ENCODE measurements at places on chromosomes 2 and 18. TPM values are rescaled to one million over a fixed set of nuclear protein-coding genes. Genes with fewer than 3 reads are reported as not detected.

- no peak overlapping the region for H3K27ac ChIP-seq
- no peak for DNase-seq
- no peak overlapping the region for H3K4me3 ChIP-seq
- H3K4me1 ChIP-seq: no peaks in the 10 kb centered on the region
These were observed 236.0 kb downstream of the CLIP4 start for GRCh38 chr2:29351248-29351647.

DNA sequence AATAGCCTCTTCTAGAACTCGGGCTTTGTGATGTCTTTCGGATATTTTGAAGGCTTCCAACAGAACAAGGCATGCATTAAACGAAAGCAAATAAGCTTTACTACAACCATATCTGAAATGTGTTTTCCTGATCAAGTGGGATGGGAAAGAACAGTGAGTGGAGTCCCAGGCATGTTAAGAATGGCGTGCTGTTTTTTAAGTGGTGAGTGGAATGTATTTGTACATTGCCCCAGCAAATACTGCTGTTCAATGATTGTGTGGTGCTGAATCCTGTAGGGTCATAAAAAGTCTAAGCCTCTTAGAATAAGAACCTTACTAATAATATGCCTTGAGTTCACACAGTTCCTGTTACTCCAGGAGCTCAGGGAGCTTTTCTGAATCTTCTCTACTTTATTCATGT lies 52.5 kb downstream of the POMC start:
- H3K36me3 ChIP-seq: no peaks in the 10 kb centered on the region
- H3K27ac ChIP-seq: no peak overlapping the region
- peaks cover 2% of the 10 kb centered on the region for H3K27me3 ChIP-seq
- no peaks in the 10 kb centered on the region for H3K4me1 ChIP-seq
- DNase-seq: no peak

DNA sequence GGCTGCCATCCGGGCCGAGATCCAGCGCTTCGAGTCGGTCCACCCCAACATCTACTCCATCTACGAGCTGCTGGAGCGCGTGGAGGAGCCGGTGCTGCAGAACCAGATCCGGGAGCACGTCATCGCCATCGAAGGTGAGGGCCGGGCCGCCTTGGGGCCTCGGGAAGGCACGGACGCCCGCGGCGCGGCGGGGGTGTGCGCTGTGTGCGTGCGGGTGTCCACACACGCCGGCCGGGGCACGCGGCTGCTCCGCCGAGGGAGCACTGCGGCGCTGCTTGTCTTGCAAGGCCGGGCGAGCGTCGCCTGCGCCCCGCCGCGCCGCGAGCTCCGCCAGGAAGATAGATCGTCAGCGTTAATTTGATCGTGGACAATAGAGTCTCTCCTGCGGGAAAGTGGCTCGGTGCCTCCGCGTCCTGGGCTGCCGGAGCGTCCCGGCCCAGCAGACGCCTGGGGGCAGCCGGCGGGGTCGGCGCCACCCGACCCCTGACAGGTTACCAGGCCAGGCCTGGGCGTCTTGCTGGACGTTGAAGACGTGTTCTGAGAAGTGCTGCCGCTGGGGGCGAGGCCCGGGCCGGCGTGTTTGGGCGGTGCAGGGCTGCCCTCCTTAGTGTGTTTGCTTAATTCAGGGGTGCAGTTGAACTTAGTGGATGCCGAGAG lies 1.0 kb downstream of the AGAP1 start:
- H3K27me3 ChIP-seq: peaks cover 54% of the 10 kb centered on the region
- H3K4me1 ChIP-seq: peaks cover 2% of the 10 kb centered on the region
- DNase-seq: no peak
- no peak overlapping the region for H3K27ac ChIP-seq
- H3K4me3 ChIP-seq: peak overlapping the region; percentile 49

- no peaks in the 10 kb centered on the region for H3K4me1 ChIP-seq
- peaks cover 8% of the 10 kb centered on the region for H3K27me3 ChIP-seq
- H3K4me3 ChIP-seq: no peak overlapping the region
- no peaks in the 10 kb centered on the region for H3K36me3 ChIP-seq
- no peak overlapping the region for H3K27ac ChIP-seq
- no peak for DNase-seq
These were observed 21.9 kb upstream of the DNAJC10 start for GRCh38 chr2:182694189-182694588.

DNA sequence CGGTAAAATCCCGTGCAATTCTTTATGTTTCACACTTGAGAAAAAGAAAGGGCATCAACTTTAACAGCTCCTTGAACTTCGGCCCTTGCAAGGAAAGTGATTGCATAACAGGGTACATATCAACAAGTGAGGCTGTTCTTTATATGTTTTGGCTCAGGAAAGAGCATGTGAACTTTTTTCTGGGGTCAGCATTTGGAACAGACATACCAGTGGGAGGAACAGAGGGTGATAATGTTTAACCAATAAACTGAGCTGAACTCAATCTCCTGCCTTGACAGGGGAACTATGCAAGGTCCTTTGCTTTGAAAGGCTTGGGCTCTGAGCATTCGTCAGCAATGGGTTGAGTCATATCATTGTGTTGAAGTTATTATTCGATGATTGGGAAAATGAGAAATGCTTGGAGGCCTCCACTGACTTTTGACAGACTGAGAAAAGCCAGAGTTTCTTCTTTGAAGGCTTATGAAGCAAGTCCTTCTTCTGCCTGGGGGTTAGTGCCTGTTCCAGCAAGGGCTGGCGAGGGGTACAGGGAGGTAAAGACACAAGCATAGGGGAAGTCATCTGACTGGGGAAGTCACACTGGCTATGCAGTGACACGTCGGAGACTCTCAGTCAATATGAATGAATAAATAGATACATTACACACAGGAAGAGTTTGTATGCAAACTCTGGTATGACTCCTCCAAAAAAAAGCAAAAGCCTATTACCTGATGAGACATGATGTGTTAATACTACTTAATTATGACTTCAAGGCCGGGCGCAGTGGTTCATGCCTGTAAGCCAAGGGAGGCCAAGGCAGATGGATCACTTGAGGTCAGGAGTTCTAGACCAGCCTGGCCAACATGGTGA lies 57.2 kb downstream of the CYB5A start:
- no peaks in the 10 kb centered on the region for H3K4me1 ChIP-seq
- H3K4me3 ChIP-seq: no peak overlapping the region
- no peak for DNase-seq
- H3K27me3 ChIP-seq: peaks cover 4% of the 10 kb centered on the region

- peaks cover 3% of the 10 kb centered on the region for H3K27me3 ChIP-seq
- peak overlapping the region; percentile 88 for H3K4me3 ChIP-seq
- DNase-seq: no peak
- H3K4me1 ChIP-seq: peaks cover 14% of the 10 kb centered on the region
- H3K27ac ChIP-seq: peak overlapping the region; percentile 66
These were observed 862 bp upstream of the TMEM177 start for GRCh38 chr2:119678021-119678656.

DNA sequence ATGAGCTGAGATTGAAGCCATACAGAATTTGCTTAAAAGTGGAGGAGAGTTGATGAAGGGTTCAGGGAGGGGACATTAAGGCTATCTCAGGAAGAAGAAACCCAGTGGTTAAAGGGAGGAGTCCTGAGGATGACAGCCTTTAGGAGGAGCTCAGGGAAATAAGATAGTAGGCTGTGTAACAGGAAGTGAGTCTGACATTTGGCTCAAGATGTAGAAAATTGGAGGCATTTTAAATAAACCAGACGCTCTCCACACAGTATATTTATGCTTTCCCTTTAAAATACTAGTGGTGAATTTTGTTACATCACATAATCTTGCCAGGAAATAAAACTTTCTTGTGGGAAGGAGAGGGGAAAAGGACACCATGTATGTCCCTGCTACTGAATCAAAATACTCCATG lies 11.6 kb downstream of the KCNH7 start:
- H3K27ac ChIP-seq: no peak overlapping the region
- no peak overlapping the region for H3K4me3 ChIP-seq
- H3K36me3 ChIP-seq: no peaks in the 10 kb centered on the region
- no peaks in the 10 kb centered on the region for H3K27me3 ChIP-seq

DNA sequence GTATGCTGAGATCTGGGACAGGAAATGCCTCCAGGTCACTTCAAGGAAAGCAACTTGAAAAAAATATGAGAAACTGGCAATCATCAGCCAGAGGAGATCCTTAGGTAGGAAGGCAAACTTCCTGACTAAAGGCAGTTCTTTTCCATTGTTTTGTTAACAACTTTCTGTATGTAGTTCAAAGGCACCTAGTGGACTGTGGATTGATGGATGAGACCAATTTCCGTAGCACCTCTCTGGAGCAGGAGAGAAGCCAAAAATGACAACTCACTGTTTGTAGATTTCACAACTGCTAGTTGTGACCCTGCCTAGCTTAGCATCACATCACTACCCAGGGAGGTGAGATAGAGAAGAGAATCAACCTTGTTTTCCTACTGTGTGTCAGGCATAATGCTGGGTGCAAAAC lies 21.8 kb upstream of the NOSTRIN start:
- H3K27ac ChIP-seq: no peak overlapping the region
- DNase-seq: no peak
- peaks cover 3% of the 10 kb centered on the region for H3K27me3 ChIP-seq
- no peak overlapping the region for H3K4me3 ChIP-seq
- no peaks in the 10 kb centered on the region for H3K4me1 ChIP-seq

DNA sequence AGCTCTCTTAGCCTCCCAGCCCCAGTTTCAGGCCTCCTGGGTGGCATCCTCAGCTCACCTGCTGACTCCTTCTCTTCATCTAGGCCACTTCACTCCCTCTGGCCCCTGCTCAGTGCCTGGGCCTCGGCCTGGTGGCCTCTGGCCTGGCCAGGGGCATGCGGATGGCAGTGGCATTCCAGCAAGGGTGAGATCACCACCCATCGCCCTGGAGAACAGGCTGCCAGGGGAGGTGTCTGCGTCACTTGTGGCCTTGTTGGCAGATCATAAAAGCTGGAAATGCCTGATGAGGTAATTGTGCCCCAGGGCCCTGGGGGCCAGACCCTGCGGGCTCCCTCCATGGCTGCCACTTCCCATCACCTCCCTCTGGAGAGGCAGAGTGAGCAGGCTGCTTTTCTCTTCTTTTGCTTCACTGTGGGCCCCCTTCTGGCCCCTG lies 72.5 kb upstream of the SMAD2 start:
- H3K27ac ChIP-seq: no peak overlapping the region
- H3K27me3 ChIP-seq: peaks cover 10% of the 10 kb centered on the region
- H3K36me3 ChIP-seq: no peaks in the 10 kb centered on the region
- DNase-seq: no peak
- H3K4me3 ChIP-seq: no peak overlapping the region

- H3K4me1 ChIP-seq: peaks cover 39% of the 10 kb centered on the region
- H3K27ac ChIP-seq: peak overlapping the region; percentile 84
- peaks cover 67% of the 10 kb centered on the region for H3K27me3 ChIP-seq
- peaks cover 4% of the 10 kb centered on the region for H3K36me3 ChIP-seq
- H3K4me3 ChIP-seq: peak overlapping the region; percentile 86
These were observed 2.0 kb downstream of the IKZF2 start for GRCh38 chr2:213149294-213149875.

- no peak overlapping the region for H3K4me3 ChIP-seq
- DNase-seq: no peak
- H3K27me3 ChIP-seq: peaks cover 2% of the 10 kb centered on the region
- H3K27ac ChIP-seq: no peak overlapping the region
These were observed 196.4 kb downstream of the HRH4 start for GRCh38 chr18:24656551-24657443.

Gene LRRTM4
- not detected for total RNA-seq

Gene ARHGAP28
- total RNA-seq: not detected

Gene C2orf81
- total RNA-seq: 1.6 TPM

Gene ABCG8
- 0.23 TPM for total RNA-seq

Gene HOXD12
- not detected for total RNA-seq

Gene SMYD1
- not detected for total RNA-seq

Data from activated T-helper 2 cell treated with anti-CD3 and anti-CD28 coated beads, Interferon-gamma antibody, Interleukin-2, Interleukin-4, amounts not matched to agents 10 μg/mL and 5 μg/mL and 100 μg/mL, durations not matched to agents 14 hours and 24 hours and 36 hours (primary cell).